ENCODE measurements at places on chromosomes 5 and 9. TPM values are rescaled to one million over a fixed set of nuclear protein-coding genes. Genes with fewer than 3 reads are reported as not detected.

MCC gene
- 46.2 TPM for total RNA-seq

DNA sequence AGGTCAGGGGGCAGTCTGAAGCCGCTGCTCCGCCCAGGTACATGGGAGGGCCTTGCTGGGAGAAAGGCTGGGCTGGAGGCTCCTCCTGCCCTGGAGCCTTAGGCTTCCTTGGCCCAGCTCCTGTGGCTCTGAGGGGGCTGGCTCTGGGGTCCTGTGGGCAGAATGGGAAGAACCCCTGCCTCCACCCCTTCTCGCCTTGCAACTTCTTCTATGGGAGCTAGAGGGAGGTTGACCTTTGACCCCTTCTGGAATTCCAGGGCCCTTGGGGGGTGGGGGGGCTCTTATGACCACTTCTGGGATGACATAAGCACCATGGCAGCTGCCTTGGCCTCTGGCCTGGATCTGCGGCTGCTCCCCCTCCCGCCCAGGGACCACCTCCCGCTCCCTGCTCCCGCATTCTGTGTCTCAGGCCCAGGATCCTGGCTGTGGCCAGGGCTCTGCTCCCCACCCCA is 32.2 kb downstream of the IER5L start:
- no peak for DNase-seq

RGS14 gene
- total RNA-seq: 10.0 TPM

DNA sequence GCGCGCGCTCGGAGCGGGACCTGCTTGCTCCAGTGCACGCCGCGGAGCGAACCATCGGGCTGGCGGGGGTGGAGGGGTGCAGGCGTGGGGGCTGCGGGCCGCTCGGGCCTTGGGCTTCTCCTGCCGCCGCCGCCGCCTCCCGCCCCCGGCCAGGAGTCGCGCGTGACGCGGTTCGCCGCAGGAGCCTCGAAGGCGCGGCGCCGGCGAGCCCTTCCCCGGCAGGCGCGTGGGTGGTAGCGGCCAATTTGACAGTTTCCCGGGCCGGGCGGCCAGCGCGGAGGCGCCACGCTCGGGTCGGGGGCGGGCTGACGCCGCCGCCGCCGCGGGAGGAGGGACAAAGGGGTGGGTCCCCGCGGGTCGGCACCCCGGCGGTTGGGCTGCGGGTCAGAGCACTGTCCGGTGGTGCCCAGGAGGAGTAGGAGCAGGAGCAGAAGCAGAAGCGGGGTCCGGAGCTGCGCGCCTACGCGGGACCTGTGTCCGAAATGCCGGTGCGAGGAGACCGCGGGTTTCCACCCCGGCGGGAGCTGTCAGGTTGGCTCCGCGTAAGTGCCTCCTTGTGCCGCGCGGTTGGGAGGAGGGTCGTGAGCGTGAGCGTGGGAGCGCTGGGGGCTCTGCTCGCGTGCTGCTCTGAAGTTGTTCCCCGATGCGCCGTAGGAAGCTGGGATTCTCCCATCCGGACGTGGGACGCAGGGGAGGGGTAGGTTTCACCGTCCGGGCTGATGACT is at the start of gene TJP2:
TSS of gene TJP2 (plus strand) at position 387 of the 725 bp plus-strand sequence. CDS start at position 483, 96 bp downstream.
- peak; percentile 84 for DNase-seq

DNA sequence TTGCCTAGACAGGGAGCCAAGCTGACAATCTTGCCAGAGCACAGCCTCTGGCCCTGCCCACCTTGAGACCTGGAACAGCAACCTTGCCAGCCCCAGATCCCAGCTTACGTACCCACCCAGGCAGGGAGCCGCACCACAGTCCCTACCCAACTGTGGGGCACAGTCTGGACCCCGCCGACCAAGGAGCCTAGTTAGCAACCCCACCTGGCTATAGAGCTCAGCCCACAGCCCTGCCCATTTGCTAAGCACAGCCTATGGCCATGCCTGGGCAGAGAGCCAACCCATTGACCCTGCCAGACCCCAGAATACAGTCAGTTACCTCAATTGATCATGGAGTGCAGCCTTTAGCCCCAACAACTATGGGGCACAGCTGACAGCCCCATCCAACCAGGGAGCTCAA is 97.9 kb upstream of the SH3GL2 start:
- no peak for DNase-seq

GRCh38 chr9:84226126-84226525 is 114.4 kb downstream of the SLC28A3 start:
- DNase-seq: no peak

DNA sequence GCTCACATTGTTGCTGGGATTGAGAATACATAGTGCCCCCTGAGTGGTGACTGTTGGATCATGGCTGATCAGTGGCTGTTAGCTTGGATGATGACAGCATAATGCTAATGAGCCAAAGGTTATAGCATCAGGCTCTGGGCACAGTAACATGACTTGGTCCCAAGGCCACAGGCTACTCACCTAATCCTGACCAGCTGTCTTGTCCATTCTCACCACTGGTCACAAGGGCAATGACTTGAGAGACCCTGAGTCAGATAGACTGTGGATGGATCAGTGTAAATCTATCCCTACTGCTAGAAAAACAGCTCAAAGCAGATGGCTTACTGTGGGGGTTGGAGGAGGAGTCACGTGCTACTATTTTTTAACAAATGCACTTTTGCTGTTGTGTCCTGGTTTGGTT is 74.7 kb downstream of the AOPEP start:
- DNase-seq: no peak

DNA sequence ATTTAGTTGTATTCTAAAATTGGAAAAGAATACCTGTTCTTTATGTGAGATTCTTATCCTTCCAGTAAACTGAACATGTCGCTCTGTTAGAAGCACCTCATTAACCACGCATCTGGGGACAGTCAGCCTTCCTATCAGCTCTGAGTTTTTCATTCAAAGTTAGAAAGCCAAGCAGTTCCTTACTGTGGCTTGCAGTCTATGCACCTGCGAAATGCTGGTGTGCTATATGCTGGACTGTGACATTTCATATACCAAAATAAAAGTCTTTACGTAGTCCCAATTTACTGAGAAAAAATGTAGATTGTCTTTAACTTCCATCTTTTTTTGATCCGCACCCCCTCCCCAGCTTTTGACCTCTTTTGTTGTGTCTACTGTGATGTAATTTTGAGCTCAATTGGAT is 4.3 kb downstream of the ANP32B start:
- no peak for DNase-seq

- DNase-seq: no peak
Measured at GRCh38 chr9:34572628-34573027, 16.9 kb downstream of the CNTFR start.

GRCh38 chr5:104513640-104514072 is 951.1 kb upstream of the NUDT12 start:
- no peak for DNase-seq

DNA sequence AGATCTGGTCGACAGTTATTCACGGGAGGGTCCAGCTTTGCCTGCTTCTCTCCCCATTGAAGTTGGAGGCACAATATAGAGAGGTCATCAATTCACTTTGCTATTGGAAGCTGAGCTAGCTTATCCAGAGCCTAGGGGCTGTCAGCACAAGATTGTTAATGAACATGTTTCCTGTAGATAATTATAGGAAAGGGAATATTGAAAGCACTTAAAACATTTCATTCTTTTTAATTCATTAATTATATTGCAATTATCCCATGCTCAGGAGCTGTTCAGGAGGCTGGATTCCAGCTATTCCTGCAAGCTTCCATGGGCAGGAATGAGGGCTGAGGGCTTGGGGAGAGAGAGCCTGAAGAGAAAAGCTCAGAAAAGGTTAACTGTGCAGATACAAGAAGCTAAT is 153.1 kb upstream of the BRINP1 start:
- no peak for DNase-seq

- no peak for DNase-seq
Measured at GRCh38 chr9:18482371-18482770, 8.4 kb downstream of the ADAMTSL1 start.

DNA sequence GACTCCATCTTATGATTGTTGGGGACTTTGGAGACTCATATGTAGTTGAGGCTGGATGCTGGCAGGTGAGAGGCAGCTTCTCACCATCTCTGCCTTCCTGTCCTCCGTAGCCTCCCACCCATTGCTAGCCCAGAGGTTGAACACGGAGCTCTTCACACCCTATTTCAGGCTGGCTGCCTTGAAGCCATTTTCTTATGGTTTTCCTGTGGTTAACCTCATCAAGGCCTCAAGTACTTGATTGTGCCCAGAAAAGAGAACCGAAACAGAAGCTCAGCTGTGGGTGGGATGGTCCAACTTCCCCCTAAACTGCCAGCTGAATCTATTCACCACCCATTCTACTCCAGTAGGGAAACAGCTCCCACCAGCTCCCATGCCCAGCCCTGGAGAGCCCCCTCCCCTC is 102.9 kb downstream of the LIFR start:
- no peak for DNase-seq

- no peak for DNase-seq
Measured at GRCh38 chr9:71742703-71743102, 25.6 kb downstream of the CEMIP2 start.
